ENCODE measurements at places on chromosomes 1 and 21.

GRCh38 chr1:156128654-156129597 is 14.4 kb downstream of the LMNA start:
- no peak for DNase-seq

- no peak for DNase-seq
Observed at GRCh38 chr1:68906431-68906830, 409.5 kb upstream of the DEPDC1 start.

GRCh38 chr1:222263791-222264190 is 284.1 kb downstream of the HHIPL2 start:
- DNase-seq, result no peak

DNA sequence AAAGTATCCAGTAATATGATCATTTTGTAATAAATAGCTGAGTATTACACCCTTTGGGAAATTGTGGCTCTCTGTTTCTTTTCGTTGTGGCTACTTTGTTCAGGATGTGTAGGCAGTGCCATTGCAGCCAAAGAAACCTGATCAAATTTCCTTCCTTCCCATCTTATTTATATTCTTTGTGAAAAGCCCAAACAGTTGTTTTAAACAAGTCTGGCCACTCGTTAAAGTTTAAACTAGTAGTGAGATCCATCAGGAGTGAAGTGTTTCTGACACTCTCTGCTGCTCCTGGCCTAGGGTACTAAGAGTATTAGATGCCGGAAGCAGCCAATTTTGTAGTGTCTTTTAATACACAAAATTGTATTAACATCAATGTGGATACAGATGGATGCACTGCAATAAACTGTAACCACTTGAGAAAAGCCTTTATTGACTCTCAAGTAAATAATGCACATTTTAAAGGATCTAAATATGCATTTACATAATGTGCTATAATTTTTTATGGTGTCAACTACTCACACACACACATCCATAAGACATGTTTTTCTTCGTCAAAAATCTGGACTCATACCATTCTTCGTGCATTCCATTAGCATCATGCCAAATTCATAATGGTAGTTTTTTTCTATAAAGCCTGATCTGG is 317.9 kb downstream of the NFIA start:
- DNase-seq, result no peak

DNA sequence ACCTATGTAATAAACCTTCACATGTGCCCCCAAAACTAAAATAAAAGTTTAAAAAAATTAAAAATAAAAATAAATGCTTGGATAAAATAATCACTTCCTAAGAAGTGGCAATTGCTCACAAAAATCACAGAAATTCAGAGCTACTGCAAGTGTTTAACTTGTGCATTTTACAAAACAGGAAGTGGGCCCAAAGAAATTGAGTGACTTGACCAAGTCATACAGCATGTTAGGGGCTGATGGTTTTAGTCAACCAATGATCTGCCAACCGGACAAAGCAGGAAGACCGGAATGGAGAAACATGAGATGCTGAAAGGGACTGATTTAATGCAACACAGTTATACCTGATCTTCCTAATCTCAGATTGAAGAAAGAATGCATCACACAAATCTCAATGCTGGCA is 96.5 kb downstream of the SMYD2 start:
- DNase-seq, result no peak

GRCh38 chr1:3738943-3739342 is 13.3 kb upstream of the CCDC27 start:
- DNase-seq, result no peak

Data from stimulated activated CD4-positive, alpha-beta T cell treated with anti-CD3 and anti-CD28 coated beads, Interleukin-1b, Interleukin-23, amount 100 ng/mL, for 24 hours (primary cell).